ENCODE measurements at places on chromosomes 6 and 20.

DNA sequence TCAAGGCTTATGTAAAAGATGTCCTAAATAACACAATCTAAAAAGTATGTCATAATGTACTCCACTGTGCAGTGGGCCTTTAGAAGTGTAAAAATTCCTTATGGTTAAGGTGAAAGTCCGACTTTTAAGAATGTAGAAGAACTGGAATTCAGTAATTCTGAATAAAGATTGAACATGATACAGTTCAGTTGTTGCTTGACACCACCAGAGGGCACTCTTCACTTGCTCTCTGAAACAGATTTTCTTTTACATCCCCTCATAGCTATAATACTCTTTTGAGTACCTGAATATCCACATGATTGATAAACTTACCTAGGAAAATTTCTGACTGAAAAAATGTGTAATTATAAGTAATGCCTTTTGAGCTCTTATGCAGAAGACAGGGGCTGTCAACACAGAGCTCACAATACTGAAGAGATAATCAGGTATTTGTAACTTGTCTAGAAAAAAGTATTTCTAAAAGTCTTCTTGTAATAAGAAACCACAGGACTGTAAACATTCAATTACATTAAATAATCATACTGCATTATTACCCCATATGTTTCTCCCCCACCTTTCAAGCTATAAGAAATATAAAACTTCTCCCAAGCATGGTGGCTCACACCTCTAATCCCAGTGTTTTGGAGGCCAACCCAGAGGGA, 92.1 kb downstream of the POPDC3 start:
- no peak for DNase-seq

GRCh38 chr6:33276864-33277662, at the start of gene B3GALT4:
B3GALT4 (plus strand) TSS chr6:33277123; CDS start chr6:33277420, 297 bp downstream.
- peak; percentile 49 for DNase-seq

GRCh38 chr6:145823328-145823944, 8.8 kb upstream of the FBXO30 start:
- DNase-seq = no peak

DNA sequence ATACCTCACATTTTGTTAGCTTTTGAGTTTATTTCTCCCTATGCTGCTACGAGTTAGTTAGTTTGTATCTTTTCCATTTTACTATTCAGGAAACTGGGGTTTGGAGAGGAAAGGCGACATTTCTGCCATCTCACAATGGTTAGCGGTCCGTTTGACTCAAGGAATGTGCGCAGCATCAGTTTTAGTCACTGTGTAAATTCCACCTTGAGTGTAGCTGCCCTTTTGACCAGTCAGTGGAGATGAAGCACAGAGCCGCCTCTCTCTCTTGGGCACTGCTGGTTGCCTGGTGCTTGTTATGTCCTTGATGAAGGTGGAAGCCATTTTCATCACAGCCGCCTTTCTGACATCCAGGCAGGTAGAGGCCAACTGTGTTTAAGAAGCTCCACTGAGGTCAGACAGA, 185.5 kb downstream of the SCP2D1 start:
- no peak for DNase-seq

GRCh38 chr6:21531393-21531792, 62.2 kb upstream of the SOX4 start:
- no peak for DNase-seq

DNA sequence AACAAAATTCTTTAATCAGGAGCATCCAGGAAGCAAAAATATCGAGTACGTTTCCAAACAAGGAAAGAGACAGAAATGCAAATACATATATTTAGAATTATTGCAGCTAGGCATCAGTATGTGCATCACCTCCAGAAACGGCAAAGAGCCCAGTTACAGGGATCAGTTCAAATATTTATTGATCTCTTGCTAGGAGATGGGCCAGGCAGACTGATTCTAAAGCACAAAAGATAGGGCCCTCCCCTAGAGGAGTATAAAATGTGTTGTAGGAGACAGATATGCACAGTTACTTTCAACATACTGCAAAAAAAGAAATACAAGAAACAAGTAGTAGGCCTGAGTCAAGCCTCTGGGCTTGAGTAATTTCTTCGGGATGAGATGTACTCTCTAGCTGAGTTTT, 80.7 kb upstream of the NHSL1 start:
- no peak for DNase-seq

- no peak for DNase-seq
Observed at GRCh38 chr20:53592992-53593465, 610 bp downstream of the ZNF217 start.

GRCh38 chr6:31836047-31836473, 8.5 kb downstream of the HSPA1B start:
- DNase-seq = no peak

DNA sequence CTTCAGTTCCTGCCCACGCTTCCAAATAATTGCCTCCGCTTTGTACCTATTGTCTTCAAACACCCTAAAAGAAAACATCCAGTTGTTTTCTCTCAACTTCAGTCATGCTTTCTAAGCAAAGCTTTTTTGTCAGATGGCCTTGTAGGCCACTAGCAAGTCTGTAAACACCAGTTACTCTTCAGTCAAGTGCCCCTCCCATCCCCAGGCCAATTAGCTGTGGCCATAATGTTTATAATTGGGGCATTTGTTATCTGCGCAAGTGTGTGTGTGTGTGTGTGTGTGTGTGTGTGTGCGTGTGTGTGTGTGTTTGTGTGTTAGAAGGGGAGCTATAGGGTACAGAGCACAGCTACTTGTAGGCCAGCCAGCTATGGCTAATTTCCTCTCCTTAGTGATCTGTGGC, 272.4 kb upstream of the MARCKS start:
- DNase-seq = no peak

- DNase-seq = no peak
Observed at GRCh38 chr20:51244466-51244865, 221.6 kb upstream of the KCNG1 start.

GRCh38 chr20:2814076-2814475, 711 bp upstream of the C20orf141 start:
- no peak for DNase-seq
